ENCODE measurements at places on chromosomes 5 and 9. TPM values are rescaled to one million over a fixed set of nuclear protein-coding genes. Genes with fewer than 3 reads are reported as not detected.

The TMOD1 gene
- not detected for total RNA-seq

The MRPL50 gene
- total RNA-seq: 6.3 TPM

The S100Z gene
- total RNA-seq: 0.14 TPM

The CYSRT1 gene
- 0.14 TPM for total RNA-seq

The PIP5K1B gene
- under 0.01 TPM for total RNA-seq

The IFNA4 gene
- not detected for total RNA-seq

The GNA14 gene
- total RNA-seq: 1.3 TPM

The PTCH1 gene
- 6.1 TPM for total RNA-seq

The MLLT3 gene
- 13.9 TPM for total RNA-seq

The PCDHA11 gene
- total RNA-seq: 0.57 TPM

The EPB41L4A gene
- total RNA-seq: 0.29 TPM
